ENCODE measurements at places on chromosomes 1 and 21. TPM values are rescaled to one million over a fixed set of nuclear protein-coding genes. Genes with fewer than 3 reads are reported as not detected.

SLC1A7 gene
- total RNA-seq: not detected

GRCh38 chr1:88890791-88891317, 513 bp downstream of the GTF2B start:
- no peak for DNase-seq

- DNase-seq: no peak
These were observed 5.1 kb upstream of the ZZZ3 start for GRCh38 chr1:77687519-77687906.

DNA sequence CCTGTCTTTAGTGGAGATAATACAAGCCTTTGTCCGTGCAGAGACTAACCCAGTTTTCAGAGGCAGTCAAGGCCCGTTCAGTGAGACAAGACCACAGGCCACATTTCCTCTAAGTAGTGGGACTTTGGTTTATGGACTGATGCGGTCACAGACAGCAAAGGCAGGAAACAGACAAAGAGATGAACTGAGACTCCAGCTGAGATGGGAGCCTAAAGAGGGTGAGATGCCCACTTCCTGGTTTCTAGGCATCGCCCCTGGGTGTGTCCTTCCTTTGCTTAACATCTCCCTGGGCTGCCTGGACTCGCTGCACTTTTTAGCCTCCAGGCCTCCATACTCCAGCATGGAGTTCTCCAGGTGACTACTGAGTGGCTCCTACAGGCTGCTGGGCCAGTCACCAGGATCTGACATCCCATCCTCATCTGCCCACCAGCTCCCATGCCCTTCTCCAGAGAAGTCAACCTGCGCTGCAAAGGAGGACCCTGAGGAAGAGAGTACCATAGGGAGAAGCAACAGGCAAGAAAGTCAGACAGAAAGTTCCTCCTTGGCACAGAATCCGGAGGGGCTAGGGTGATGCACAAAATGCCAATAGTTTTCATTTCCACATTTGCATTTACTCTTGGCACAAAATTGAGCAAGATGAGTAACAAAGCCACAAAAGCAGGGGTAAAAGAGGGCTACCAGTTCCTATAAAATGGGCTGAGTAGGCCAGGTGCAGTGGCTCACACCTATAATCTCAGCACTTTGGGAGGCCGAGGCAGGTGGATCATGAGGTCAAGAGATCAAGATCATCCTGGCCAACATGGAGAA, 15.1 kb downstream of the THEMIS2 start:
- DNase-seq: no peak

DNA sequence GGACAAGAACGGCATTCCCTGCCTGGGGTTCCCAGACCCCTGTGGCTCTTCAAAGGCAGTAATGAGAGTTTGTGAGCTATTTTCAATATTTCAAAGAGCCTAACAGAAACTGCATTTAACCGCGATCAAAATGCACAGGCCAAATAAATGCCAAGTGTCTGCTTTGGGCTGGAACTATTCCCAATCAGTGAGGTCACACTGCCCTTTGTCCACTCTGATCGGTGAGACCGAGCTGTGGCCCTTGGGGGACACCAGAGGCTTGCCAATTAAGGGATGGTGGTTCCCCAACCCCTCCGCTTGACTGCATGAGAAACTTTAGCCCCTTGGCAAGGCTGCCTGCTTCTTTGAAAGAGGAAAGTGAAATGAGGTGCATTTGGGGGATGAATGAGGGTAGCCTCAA, 20.3 kb downstream of the CSMD2 start:
- DNase-seq: no peak

DNA sequence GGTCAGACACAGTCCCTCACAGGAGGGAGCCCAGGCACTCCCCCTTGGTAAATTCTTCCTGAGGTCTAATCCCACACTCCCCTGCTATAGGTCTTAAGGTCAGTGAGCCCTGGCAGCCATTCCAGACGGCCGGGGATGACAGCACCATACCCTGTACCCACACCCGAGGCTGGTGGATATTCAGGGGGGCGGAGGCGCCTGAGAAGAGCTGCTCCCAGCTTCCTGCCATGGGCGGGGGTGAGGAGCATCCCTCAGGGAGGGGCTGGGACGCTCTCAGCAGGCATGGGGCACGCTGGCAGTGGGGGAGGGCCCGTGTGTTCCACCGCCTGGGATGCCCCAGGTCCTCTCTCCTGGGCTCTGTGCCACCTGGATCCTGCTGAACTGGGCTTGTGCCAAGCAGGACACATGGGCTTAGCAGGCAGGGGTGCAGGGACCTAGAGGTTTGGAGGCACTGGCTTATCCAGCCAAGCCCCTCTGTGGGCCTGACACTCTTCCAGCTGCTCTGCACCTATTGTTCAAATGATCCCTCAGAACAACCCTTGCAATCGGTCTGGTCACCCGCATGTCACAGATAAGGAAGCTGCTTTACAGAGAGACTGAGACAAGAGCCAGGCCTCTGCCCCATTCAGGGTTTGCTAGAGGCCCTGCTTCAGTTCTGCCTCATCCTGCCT, 5.7 kb upstream of the ADGRB2 start:
- no peak for DNase-seq

- no peak for DNase-seq
These were observed 550 bp upstream of the SYT11 start for GRCh38 chr1:155858800-155859233.

GRCh38 chr1:207805841-207806421, 54.1 kb downstream of the CD46 start:
- peak; percentile 64 for DNase-seq

C1orf141 gene
- total RNA-seq: not detected

KCNK2 gene
- not detected for total RNA-seq

- DNase-seq: no peak
These were observed 10.7 kb downstream of the AUNIP start for GRCh38 chr1:25848531-25848930.

- no peak for DNase-seq
These were observed 7.1 kb downstream of the BLACAT1 start for GRCh38 chr1:205448540-205449253.

LPAR3 gene
- not detected for total RNA-seq

DNA sequence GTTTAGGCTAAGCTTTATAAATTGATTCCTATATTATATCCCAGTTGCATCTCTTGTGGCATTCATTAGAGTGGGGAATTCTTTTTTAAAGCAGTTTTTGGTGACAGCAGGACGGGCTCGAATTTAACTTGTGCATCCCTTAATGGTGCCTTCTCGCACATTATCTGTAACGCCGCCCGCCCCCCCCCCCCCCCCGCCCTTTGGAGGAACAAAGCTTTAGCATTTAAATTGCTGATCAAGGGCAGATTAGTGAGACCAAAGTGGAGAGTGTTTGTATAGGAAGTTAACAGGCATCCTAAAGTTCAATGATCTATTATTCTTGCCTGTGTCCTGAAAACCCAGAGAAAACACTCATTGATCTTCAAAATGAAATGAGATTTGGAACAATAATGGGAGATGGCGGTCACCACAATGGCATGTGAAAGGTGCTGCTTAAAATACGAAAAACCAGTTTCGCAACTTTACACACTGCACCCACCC, 2.2 kb downstream of the LMO4 start:
- DNase-seq: no peak

APOBEC4 gene
- not detected for total RNA-seq

DNA sequence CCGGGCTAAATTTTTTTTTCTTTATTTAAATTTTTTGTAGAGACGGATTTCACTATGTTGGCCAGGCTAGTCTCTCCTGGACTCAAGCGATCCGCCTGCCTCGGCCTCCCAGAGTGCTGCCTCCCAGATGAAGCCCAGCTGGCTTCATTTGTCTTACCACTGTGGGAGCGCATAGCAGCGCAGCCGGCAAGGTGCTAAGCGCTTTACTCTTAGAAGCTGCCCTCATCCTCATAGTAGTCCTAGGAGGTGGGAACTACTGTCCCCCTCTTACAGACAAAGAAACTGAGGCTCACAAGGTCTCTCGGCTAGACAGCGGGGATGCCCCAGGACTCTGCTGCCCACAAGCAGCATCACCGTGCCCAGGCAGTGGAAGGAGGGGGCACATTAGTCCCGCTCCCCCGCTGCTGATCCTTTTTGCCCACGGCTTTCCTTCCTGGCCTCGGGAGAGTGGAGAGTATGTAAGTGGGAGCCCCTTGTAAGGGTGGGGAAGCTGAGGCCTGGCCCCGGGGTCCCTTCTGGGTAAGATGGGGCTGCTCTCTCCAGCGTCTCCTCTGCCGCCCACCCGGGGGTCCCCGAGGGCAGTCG, 726 bp downstream of the TMEM54 start:
- DNase-seq: no peak

DNA sequence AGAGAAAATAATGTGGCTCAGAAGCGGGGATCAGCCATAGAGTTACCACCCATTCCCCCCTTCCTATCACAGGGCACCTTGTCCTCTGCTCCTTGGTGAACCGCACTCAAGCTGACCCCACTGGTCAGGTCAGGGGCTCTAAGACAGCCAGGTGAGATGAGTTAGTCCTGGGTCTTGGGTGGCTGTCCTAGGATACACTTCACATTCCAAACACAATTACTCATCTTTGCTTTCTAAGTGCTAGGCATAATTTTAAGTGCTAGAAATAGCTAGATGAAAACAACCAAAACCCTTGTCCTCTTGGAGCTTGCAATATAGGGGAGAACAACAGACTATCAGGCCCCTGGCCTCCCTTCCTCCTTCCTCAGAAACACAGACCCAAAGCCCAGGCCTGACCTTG, 7.8 kb upstream of the MUTYH start:
- no peak for DNase-seq

TNFRSF14 gene
- 6.5 TPM for total RNA-seq

GRCh38 chr1:26858160-26858559, 4.8 kb upstream of the SFN start:
- DNase-seq: no peak

DNA sequence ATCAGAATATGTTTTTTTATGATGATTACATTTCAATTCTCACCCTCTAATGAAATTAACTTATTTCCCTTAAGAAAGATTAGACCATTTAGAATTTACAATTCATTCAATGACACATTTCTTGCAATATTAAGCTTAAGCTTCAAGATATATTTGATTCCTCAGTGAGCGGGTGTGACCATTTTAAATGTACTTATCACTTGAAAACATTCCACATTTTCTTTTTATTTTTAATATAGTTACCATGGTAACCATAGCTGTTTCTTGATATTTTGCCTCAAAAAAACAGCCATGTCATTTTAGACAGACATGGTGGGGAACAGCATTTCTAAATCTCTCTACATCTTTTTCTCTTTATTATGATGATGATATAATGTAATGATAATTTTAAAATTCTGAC, 1029.0 kb upstream of the B3GALT2 start:
- no peak for DNase-seq

DNA sequence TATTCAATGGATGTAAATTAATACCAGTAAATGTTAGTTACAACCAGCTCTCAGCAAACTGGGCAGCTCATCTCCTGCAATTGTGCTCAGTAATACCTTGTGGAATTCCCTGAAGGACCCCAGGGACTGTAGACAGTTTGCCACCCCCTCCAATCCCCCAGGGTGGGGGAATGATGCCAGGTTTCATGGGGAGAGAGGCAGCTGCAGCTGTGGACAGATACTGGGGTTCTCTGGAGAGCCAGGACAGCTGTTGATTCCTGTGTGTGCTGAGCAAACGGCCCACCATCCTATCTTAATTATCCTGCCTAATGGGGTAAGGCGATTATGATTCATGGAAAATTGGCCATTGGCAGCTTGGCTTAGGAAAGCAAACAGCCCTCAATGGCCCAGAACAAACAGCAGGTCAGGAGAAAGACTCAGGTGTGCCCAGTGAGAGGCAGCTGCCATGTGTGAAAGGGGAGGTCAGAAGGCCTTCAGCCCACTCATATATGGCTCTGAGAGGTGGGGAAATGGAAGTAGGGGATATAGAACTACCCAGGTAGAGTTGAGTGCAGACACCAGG, 148.9 kb upstream of the CTTNBP2NL start:
- no peak for DNase-seq

- DNase-seq: no peak
These were observed 6.9 kb downstream of the SERTAD4 start for GRCh38 chr1:210239349-210240111.

TNFSF18 gene
- total RNA-seq: not detected

DNA sequence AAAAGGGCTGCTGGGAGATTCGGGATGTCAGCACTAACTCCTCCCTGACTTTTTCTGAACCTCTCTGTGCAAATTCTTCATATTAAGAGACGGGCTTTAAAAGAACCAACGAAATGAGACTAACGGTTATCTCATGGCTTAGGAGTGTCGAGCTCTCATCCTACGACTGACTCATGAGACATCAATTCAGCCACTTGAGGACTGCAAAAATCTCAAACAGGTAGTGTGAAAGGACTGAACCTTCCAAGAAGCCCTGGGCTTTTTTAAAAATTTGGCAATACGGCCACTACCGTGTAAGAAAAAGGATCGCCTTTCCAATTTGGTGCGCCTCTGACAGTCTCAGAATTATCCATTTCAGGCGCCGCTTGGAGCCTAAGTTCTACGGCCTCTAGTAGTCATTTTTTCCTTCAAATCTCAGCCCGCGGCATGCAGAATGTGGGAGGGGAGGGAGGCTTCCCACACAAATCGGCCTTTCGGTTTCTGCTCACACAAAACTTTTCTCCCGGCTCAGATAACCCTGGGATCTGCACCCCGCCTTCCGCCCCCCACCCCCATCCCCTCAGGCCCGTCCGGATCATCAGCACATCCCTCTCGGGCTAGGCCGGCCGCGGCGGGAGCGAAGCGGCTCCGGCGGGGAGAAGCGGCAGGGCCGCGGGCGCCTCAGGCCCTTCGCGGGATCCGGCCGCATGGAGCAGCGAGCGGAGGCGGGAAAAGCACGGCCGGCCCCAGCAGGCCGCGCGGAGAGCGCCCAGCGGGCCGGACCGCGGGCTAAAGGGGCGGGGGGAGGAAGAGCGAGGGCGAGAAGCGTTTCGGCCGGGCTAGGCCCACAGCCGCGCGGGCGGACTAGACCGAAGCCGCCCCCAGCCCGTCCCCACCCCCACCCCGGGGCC, 618 bp downstream of the HNRNPR start:
- peak; percentile 85 for DNase-seq

GRCh38 chr1:97186381-97186780, 464.8 kb downstream of the PTBP2 start:
- DNase-seq: no peak

LCE1A gene
- not detected for total RNA-seq

CYP4A11 gene
- total RNA-seq: not detected

TNFRSF25 gene
- 26.4 TPM for total RNA-seq

GRCh38 chr1:155226910-155227260, 18.4 kb downstream of the MTX1 start:
- no peak for DNase-seq

CLEC20A gene
- not detected for total RNA-seq

GRCh38 chr1:38898653-38899230, 17.4 kb upstream of the GJA9 start:
- no peak for DNase-seq

- DNase-seq: no peak
These were observed 20.4 kb upstream of the SCAF4 start for GRCh38 chr21:31752352-31752751.

- no peak for DNase-seq
These were observed 45.5 kb downstream of the NCF2 start for GRCh38 chr1:183544598-183545297.

GRCh38 chr1:21816602-21817302, 4.7 kb downstream of the LDLRAD2 start:
- DNase-seq: no peak

Measured in osteocyte (in vitro differentiated cells).